ENCODE measurements at places on chromosomes 3 and 15. TPM values are rescaled to one million over a fixed set of nuclear protein-coding genes. Genes with fewer than 3 reads are reported as not detected.

DNA sequence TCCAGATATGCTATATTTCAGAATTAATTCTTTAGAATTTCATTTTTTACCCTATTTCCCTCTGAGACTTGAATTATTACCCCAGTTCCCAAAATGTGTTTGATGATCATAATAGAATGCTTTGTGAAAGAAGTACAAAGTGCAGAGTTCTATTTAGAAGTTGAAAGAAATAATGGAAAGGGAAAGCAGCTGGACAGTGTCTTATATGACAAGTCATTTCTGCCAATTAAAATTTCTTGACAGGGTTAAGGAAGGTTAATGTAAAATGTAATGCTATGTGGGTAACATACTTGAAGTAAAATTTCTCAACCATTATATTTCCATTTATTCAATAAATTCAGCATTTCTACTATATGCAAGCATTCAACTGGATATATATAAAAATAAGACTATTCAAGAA is 33.1 kb downstream of the FGF7 start:
- DNase-seq: no peak

DNA sequence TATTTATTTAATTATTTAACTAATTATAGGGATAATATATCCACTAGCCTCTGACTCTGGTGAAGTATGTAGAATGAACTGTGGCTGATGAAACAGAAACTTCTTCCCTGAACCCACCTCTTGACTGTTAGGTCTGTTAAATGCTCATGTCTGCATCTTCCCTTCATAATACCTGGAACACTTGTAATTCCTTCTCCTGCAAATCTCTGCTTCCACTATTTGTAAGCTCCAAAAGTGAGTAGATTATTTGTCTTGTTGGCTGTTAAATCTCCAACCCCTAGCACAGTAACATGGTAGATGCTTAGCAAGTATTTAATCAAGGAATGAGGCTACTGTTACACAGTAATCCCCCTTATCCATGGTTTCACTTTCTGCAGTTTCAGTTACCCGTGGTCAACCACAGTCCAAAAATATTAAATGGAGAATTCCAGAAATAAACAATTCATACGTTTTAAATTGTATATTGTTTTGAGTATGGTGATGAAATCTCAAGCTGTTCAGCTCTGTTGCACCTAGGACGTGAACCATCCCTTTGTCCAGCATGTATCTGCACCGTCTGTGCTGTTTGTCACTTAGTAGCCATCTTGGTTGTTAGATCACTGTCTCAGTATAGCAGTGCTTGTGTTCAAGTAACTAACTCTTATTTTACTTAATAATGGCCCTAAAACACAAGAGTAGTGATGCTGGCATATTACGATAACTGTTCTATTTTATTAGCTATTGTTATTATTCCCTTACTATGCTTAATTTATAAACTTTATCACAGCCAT is 5.7 kb downstream of the TTBK2 start:
- DNase-seq: no peak

GRCh38 chr15:88624971-88625490 is 3.9 kb downstream of the AEN start:
- DNase-seq: no peak

DNA sequence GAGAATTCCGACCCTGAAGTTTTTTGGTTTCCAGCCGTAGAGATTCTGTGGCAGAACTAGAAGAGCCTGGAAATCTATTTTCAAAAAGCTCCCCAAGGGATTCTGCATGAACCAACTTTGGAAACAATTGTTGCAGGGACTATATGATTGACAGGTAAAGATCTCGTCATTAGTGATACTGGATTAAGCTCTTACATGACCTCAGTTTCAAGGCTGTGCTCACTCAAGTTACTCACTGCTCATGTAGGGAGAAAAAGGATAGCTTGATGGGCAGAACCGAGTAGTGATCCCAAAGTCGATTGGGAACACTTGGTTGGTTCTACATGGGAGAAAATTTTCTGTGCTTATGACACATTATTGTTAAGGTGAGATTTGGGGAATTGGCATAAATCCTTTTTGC is 142.3 kb upstream of the RASGRP1 start:
- no peak for DNase-seq

GRCh38 chr3:66443118-66443803 is 57.6 kb downstream of the LRIG1 start:
- no peak for DNase-seq

GRCh38 chr3:2154621-2155020 is 56.0 kb downstream of the CNTN4 start:
- no peak for DNase-seq

Gene PP2D1
- total RNA-seq: not detected

Gene CCDC39
- not detected for total RNA-seq

Gene CADM2
- total RNA-seq: 1.2 TPM
